Dorsolateral prefrontal cortex (tissue), 122 donors: ENCODE measurements at places on chromosomes 12 and 14. TPM values are rescaled to one million over a fixed set of nuclear protein-coding genes. Genes with fewer than 3 reads are reported as not detected.

DNA sequence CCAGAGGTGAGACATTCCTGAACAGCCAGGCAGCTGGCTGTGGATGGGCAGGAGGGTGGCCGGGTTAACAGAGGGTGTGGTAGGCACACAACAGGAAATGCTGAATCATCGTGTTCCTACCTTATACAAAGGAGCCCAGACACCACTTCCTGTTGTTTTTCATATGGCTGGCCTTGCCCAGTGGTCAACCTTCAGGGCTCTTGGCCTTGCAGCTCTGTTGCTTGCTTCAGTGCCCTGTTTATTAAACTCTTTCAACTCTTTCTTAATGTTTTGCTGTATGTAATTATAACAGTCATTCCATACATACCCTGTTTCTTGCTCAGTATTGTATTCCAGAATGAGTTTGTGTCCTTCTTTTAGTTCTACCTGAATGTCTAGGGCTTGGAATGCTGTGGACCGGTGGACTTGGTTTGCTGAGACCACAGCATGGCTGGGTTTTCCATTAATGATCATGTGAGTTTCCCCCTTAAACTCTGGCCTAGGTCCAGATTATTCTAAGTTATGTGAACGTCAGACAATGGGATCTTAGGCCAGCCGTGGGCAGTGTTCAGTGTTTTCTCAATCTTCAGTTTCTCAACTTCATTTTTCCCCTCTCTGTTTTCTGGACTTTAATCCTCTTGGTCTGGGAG is 11.9 kb downstream of the CFAP54 start:
- DNase-seq: no peak

- no peak for DNase-seq
These were observed 221.8 kb downstream of the TMEM121 start for GRCh38 chr14:105748204-105748578.

Gene KCNA1
- total RNA-seq: 30.8 TPM

DNA sequence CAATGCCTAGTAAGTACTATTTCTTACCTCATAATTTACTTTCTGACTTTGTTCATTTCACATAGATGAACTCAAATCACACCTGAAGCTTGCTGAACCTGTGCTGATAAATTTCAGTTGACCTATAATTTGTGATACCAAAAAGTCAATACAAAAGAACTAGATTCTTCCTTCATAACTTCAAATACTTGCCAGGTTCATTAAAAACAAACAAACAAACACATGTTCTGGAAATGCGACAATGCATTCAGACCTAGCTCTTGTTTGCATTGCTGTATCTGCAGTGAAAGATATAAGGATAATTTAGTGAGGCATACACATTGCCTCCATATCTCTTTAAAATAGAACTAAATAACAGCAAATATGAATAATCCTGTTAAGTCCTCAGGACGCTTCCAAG is 221.3 kb downstream of the GXYLT1 start:
- no peak for DNase-seq

- no peak for DNase-seq
These were observed 8.8 kb downstream of the VPS37B start for GRCh38 chr12:122886851-122887818.

DNA sequence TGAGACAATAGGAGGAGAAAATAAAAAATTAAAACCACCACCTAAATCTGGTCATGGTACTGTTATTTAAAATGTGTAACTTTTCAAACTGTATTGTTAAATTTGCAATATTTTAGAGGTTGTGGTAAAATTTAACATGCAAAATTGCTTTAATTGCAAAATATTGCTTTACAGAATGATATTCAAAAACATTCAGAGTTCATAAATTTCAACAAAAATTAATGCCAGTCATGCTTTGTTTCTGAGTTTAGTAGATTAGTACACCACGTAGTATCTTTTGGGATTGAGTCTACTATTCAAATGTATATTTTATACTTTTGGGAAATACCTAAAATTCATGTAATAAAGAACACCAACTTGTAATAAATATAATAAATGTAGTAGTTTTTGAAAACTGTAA is 18.3 kb downstream of the ETFRF1 start:
- DNase-seq: no peak

GRCh38 chr14:30114051-30114450 is 186.4 kb upstream of the PRKD1 start:
- DNase-seq: no peak

Gene SIX1
- not detected for total RNA-seq

GRCh38 chr12:3913278-3913677 is 40.1 kb upstream of the PARP11 start:
- DNase-seq: no peak

DNA sequence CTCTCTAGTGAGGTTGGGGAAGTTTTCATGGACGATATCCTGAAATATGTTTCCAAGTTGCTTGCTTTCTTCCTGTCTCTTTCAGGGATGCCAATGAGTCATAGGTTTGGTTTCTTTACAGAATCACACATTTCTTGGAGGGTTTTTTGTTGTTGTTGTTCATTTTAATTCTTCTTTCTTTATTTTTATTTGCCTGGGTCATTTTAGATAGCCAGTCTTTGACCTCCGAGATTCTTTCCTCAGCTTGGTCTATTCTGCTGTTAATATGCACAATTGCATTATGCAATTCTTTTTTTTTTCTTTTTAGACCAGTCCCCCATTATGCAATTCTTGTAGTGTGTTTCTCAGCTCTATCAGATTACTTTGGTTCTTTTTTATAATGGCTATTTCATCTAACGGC is 338.9 kb downstream of the AEBP2 start:
- DNase-seq: no peak

DNA sequence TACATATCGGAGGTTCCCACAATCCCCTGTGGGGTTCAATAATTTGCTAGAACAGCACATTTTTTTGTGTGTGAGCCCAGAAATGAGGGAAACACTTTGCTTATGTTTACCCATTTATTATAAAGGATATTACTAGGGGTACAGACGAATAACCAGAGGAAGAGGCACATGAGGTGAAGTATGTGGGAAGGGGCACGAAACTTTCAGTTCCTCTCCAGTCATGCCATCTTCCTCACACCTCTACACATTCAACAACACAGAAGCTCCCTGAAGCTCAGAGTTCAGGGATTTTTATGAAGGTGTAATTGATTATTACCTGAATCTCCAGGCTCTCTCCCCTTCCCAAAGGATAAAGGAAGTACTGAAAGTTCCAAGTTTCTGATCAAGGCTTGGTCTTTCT is 30.2 kb upstream of the DYRK2 start:
- DNase-seq: no peak

DNA sequence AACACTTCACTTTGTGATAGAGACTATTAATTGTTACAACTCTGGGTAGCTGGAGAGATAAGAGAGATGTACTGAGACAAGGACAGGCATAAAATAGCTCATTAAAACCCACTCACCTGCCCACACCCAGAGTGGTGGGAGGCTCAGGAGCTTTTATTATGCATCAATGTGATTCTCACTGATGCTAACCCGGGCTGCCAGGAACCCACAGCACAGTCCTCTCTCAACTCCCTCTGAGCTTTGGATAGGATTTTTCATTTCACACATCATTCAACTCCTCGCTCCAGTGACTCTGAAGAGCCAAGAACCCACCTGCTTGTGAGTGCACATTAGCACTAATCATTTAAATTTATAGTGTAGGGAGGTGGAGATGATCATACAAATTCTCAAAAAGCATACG is 827.9 kb downstream of the FLRT2 start:
- DNase-seq: no peak

- DNase-seq: no peak
These were observed 160.1 kb downstream of the SUDS3 start for GRCh38 chr12:118536306-118536906.

- DNase-seq: no peak
These were observed 437.8 kb downstream of the NPAS3 start for GRCh38 chr14:33376510-33376909.

DNA sequence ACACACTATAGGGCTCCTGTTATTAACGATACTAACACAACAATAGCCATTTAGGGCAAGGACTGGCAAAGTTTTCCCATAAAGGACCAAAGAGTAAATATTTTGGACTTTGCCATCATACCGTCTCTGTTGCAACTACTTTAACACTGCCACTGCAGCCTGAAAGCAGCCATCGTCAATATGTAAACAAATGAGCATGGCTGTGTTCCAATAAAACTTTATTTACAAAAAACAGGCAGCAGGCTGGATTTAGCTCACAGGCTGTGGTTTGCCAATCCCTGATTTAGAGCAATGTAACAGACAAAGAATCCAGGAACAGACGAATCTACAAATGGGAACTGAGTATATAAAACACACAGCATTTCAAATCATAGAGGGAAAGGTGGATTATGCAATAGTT is 84.1 kb downstream of the FRMD6 start:
- no peak for DNase-seq

Gene FOXM1
- 0.37 TPM for total RNA-seq

DNA sequence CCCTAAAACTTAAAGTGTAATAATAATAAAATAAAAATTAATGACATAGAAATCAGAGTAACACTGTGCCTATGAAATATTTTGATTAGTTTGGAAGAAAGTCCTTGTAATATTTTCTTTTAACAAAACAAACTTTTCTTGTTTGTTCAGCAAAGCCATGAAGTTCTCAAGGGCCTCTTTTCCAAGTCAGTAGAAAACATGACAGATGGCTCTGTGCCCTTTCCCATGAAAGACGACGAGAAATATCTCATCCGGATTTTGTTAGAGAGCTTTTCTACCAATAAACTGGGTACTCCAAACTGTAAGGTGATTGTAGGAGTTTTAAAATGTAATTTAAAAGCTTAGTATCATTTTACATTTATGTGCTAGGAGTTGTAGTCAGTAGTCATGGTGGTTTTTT is 54.5 kb upstream of the ASPG start:
- DNase-seq: no peak

DNA sequence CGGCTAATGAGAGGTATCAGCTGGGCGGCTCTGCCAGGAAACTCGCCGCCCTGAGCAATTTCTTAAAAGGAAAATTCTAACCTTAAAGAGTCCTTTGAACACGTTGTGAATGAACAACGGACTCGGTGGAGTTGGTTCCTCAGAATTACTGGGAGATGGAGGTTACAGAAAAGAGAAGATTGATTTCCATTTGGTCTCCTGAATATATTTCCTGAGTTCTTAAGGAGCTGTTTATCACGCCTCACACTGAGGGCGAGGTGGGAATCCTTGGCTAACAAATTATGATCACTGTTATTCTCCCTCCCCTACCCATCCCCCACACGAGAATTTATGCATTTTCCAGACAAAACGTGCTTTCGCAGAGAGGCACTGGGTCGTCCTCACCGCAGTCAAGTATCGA is 194.5 kb upstream of the C14orf180 start:
- no peak for DNase-seq

DNA sequence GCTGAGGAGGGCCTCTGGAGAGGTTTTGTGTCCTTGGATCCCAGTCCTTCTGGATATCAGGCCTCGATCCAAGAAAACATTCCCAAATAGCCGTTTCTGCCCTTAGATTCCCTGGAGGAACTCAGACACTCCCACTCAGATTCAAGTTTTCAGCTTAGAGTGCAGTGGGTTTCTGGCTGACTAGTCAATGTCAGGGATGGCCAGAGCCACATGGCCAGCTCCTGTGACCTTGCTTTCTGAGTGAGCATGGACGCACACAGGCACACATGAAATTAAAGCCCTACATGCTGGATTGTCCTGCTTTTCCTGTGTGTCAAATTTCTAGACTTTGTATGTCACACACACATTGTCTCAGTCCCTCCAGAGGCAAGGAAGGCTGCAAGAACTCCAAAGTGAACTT is 86.2 kb downstream of the TNFAIP2 start:
- no peak for DNase-seq
